HCT116 (cell line): ENCODE measurements at places on chromosomes 12 and 14. TPM values are rescaled to one million over a fixed set of nuclear protein-coding genes. Genes with fewer than 3 reads are reported as not detected.

UTP20 gene
- 19.3 TPM for total RNA-seq

RNASE7 gene
- total RNA-seq = not detected

DNAI7 gene
- total RNA-seq = 0.52 TPM

SAMD15 gene
- 1.9 TPM for total RNA-seq

PRKCH gene
- 16.6 TPM for total RNA-seq

SLC24A4 gene
- total RNA-seq = not detected

BCL2L14 gene
- total RNA-seq = 0.30 TPM

PMCH gene
- total RNA-seq = not detected

DNA sequence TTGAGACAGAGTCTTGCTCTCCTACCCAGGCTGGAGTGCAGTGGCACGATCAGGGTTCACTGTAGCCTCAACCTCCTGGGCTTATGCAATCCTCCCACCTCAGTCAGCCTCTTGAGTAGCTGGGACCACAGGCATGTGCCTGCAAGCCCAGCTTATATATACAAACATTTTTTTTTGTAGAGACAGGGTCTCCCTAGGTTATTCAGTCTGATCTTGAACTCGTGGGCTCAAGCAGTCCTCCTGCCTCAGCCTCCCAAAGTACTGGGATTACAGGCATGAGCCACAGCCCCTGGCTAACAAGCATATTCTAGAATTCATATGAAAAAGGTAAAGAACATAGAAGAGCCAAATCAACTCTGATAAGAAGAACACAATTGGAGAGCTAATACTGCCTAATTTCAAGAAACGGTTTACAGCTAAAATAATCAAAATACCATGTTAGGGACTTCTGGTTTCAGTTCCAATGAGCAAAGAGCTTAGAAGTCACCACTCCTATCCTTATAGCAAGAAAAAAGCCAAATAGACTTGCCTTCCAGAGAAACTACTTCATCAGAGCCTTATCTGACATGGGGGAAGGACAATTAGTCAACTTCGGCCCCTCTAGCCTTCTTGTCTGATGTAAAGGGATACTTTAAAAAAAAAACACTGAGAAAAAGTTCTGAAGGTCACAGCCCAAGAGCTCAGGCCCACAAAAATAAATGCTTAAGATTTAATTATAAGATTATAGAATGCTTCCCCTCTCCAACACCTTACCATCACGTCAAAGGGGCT lies 37.6 kb downstream of the TMEM116 start:
- DNase-seq = no peak

GRCh38 chr14:62206456-62206855 lies 444.2 kb downstream of the SNAPC1 start:
- no peak for DNase-seq

GRCh38 chr14:93956514-93957332 lies 19.6 kb downstream of the ASB2 start:
- no peak for DNase-seq

- DNase-seq = no peak
Observed at GRCh38 chr12:1094714-1095113, 103.7 kb downstream of the ERC1 start.

- DNase-seq = no peak
Observed at GRCh38 chr12:5369298-5369697, 62.6 kb upstream of the NTF3 start.

- DNase-seq = no peak
Observed at GRCh38 chr12:79143803-79144202, 279.2 kb downstream of the SYT1 start.

GRCh38 chr12:45622210-45622937 lies 107.1 kb upstream of the ARID2 start:
- DNase-seq = no peak

GRCh38 chr12:12776261-12776660 lies 9.2 kb upstream of the APOLD1 start:
- no peak for DNase-seq

- no peak for DNase-seq
Observed at GRCh38 chr14:90593254-90594040, 196.6 kb downstream of the CALM1 start.

DNA sequence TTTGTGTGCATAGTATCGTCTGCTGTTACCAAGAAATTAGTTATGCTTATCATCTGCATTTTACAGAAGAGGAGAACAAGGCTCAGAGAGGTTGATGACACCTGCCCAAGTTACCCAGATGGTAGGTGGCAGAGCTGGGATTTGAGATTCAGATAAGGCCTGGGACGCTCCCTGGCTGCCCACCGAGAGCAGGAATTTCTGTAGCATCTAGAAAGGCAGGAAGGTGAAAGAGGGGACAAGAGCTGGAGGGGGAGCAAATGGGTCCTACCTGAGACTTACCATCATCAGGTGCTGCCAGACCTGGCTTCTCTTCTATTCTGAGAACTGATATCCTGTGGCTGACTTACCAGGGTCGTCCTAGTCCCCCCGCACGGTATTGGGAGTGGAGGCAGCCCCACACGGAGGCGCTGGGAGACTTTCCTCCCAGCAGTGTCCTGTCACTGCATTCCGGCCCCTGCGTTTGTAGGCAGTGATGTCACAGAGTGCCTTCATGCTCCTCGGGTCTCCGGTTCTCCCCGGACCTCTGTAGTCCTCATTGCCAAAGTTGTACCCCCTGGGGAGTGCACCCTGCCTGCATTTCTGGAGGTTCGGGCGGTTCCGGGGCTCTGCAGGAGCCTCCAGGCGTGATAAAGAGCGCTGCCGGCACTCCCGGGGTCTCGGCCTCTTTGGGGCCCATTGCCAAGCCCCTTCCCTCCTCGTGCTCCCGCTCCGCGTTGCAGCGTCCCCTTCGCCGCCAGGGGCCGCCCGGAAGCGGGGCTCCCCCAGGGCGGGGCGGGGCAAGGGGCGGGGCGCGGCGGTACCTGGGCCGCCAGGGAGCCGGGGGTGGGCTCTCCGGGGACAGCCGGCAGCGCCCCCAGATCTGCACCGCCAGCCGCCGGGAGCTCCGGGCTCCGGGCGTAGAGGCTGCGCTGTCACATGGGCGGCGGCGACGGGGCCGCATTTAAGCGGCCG lies at the start of gene CABP1:
Gene CABP1 (plus strand): TSS at position 856 of the 951 bp plus-strand sequence. CDS start 60 bp downstream, at position 916.
- no peak for DNase-seq

- no peak for DNase-seq
Observed at GRCh38 chr12:103955811-103956508, 9.7 kb upstream of the TDG start.

DNA sequence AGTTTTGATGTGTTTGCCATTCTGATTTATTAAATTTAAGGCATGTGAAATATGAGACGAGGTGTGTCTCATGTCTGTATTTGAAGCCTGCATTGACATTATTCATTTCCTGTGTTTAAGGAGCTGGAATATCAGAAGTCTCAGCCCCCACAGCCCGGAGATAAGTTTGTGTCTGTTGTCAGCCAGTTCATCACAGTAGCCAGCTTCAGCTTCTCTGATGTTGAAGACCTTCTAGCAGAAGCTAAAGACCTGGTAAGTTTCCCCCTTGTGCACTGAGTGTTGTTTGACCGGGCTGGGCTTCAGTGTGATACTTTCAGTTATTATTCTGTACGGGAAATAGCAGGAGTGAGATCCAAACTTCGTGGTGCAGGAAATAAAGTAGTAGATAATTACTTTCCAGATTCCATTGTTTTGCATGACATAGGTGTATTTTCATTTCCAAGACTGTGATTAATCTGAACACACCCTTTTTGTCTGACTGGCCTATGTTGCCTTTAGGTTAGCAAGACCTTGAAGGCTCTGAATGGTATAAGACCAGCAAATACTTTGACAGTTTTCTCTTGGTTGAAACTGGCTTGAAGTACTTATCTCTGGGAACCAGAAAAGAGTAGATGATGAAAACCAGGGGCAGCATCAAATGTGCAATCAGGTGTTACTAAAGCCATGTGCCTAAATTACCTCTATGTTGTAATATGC lies 101.5 kb downstream of the GPR135 start:
- no peak for DNase-seq
